Breast epithelium (tissue), 4 donors: ENCODE measurements at places on chromosomes 7 and 10. TPM values are rescaled to one million over a fixed set of nuclear protein-coding genes. Genes with fewer than 3 reads are reported as not detected.

The GPC2 gene
- 1.4 TPM for total RNA-seq

The GNAT3 gene
- not detected for total RNA-seq

The NPFFR1 gene
- total RNA-seq = 0.44 TPM

DNA sequence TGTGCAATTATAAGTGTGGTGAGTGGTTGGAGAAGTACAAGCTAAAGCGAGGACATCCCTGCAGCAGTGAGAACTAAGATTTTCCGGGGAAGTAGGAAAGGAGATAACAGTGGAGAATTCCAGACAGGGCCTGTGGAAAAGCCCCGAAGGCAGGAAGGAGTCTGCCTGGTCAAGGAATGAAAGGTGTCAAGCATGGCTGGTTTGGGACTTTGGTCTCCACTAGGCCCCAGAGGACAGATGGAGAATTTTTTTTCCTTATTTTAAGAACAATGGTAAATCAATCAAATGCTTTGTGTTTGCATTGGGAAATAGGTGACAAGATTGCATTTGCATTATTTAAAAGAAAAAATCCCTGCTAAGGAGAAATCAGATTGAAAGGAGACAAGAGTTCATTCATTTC, 3.2 kb upstream of the CEP55 start:
- no peak overlapping the region for H3K27ac ChIP-seq
- DNase-seq = no peak
- peaks cover 4% of the 10 kb centered on the region for H3K4me1 ChIP-seq
- H3K27me3 ChIP-seq = no peaks in the 10 kb centered on the region
- H3K4me3 ChIP-seq = no peak overlapping the region
- no peaks in the 10 kb centered on the region for H3K36me3 ChIP-seq

DNA sequence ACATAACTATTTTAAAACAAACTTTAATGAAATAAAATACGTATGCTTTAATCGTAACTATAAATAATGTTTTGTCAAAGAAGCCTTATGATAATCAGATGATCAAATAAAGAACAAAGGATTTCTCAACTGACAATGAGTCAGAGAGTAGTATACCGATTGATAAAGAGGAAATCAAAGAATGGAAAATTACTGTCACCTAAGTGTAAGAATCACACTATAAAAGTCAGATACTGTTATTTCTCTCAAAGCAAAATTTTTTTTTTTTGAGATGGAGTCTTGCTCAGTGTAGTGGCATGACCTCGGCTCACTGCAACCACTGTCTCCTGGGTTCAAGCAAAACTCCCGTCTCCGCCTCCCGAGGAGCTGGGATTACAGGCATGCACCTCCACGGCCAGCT, 18.8 kb downstream of the DNAJC2 start:
- no peaks in the 10 kb centered on the region for H3K27me3 ChIP-seq
- no peak overlapping the region for H3K27ac ChIP-seq
- H3K36me3 ChIP-seq = peaks cover 9% of the 10 kb centered on the region
- no peaks in the 10 kb centered on the region for H3K4me1 ChIP-seq

DNA sequence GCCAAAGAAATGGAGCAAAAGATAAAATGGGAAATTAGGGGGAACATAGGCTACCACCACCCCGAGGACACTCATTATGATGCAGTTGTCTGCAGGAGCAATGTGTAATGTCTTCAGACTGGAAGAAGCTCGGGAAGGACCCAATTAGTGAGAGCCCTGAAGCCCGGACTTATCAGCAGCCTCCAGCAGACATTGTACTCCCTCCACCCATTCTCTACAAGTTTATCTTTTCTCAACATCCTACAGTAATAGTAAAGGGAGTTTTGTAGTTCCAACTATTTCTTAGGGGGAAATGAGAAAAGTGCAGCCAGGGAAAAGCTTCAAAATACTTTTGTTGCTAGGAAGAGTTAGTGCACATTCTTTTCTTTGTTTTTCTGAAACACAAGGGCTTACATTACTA, 657.3 kb upstream of the COBL start:
- no peaks in the 10 kb centered on the region for H3K27me3 ChIP-seq
- no peaks in the 10 kb centered on the region for H3K4me1 ChIP-seq
- H3K36me3 ChIP-seq = no peaks in the 10 kb centered on the region
- DNase-seq = no peak
- no peak overlapping the region for H3K4me3 ChIP-seq
- no peak overlapping the region for H3K27ac ChIP-seq

DNA sequence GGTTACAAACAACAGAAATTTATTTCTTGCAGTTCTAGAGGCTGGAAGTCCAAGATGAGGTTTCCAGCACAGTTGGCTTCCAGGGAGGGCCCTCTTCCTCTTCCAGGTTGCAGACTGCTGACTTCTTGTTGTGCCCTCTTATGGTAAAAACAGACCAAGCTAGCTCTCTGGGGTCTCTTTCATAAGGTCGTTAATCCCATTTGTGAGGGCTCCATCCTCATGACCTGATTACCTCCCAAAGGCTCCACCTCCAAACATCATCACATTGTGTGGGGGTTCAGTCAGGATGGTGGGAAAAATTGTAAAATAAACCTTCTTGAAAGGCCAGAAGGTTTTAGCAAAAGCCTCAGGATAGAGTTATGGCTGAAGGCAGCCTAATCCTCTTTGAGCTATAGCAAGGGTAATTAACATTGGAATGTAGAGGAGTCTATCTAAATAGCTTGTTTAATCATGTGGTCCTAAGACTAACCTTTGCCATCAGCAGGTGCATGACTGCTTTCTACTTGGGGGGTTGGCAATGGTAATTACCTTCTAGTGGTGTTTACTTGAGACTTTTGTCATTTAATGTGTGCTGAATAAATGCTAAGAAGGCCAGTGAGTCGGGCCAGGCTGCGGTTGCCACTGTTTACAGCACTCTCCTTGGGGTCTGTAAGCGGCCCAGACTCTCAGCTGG, 80.8 kb downstream of the PPP1R17 start:
- no peak overlapping the region for H3K4me3 ChIP-seq
- H3K36me3 ChIP-seq = no peaks in the 10 kb centered on the region
- no peak overlapping the region for H3K27ac ChIP-seq
- H3K4me1 ChIP-seq = no peaks in the 10 kb centered on the region
- H3K27me3 ChIP-seq = no peaks in the 10 kb centered on the region

DNA sequence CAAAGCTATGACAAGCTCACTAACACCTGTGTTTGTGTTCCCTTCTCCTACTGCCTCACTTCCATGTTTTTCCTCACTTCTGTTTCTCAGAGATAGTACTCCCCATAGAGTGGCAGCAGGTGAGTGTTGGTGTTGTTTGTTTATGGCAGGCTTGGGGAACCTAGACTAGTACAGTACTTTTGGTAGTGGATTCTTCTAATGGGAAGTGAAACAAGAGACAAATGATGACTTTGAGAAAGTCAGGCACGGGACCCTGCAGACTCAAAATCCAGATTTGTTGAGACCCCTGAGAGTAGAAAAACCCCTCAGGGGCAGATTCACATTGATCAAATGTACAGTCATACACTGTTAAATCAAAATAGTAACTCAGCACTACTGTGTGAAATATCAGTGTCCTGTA, 6.4 kb upstream of the CFAP69 start:
- no peaks in the 10 kb centered on the region for H3K27me3 ChIP-seq
- H3K4me3 ChIP-seq = no peak overlapping the region
- no peak for DNase-seq
